Astrocyte of the spinal cord (primary cell): ENCODE measurements at places on chromosomes 4 and X.

DNA sequence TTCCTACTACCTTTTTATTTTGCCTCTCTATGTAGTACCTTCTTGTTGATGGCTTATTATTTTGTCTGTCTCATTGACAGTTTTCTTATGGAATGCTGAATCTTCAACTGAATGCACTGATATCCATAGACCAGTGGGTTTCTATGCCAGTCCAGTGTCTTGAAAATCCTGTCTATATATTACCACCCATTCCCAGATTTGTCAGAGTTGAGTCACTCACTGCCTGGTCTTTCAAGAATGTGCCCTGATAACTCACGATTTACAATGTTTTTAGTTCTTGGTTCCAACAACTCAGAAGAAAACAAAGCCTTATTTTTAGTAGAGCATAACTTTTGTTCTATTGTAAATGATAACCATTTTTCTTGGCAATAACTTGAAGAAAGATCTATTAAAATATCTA lies 606.0 kb upstream of the PITX2 start:
- DNase-seq = peak; percentile 51

- DNase-seq = no peak
These were observed 15.1 kb downstream of the MCUB start for GRCh38 chr4:109574931-109575804.

GRCh38 chr4:86778175-86778574 lies 71.0 kb downstream of the SLC10A6 start:
- DNase-seq = no peak

DNA sequence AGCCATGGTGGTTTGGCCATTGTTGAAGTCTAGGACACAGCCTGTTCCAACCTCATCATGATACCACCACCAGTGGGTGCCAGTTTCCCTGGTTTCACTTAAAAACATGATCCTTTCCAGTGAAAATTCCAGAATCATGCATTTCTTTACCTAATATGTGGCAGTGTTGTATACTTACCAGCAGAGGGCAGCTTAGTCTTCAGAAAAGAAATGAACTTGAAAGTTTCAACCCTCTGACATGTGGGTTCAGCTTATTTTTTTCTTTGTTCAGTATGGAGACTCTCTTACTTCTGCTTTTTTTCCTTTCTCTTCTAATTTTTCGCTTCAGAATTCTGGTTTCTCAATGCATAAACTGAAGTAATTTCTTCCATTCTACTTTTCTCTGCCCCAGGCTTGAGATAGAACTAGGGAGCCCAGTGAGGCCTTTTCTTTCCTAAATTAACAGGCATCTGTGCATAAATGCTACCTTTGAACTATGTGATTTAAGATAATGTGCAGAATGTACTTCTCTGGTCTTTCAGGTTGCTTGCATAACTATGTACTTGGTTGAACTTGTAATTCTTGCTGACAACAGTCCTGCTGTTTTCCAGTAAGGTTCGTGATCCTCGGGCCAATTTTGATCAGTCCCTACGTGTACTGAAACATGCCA lies 10.7 kb downstream of the LIAS start:
- peak; percentile 90 for DNase-seq

DNA sequence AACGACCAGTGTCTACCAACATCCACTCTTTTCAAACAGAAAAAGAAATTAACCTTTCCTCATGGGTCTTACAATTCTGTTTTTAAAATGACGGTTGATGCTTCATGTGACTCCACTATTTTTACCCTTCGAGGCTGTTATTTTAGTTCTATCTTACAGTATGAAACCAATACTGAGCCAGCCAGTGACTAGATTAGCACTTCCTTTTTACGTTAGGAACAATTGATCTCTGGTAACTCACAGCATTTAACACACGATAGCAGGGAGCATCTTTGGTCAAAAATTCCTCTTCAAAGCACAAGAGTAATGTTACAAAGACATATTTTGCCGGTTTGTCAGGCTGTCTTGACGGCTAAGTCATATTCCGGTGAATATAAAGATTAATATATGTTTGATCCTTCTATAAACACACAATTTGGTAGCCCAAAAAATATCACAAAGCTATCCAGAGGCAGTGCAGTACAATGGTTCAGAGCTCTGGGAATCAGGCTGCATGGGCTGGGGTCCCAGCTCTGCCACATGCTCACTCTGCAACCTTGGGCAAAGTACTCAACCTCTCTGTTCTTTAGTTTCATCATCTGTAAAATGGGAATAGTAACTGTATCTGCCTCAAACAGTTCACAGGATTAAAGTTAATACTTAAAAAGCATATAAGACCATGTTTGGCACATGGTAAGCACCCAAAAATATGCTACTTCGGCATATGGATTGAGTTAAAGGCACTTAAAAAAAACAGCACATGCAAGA lies 62.9 kb upstream of the TXK start:
- DNase-seq = no peak

DNA sequence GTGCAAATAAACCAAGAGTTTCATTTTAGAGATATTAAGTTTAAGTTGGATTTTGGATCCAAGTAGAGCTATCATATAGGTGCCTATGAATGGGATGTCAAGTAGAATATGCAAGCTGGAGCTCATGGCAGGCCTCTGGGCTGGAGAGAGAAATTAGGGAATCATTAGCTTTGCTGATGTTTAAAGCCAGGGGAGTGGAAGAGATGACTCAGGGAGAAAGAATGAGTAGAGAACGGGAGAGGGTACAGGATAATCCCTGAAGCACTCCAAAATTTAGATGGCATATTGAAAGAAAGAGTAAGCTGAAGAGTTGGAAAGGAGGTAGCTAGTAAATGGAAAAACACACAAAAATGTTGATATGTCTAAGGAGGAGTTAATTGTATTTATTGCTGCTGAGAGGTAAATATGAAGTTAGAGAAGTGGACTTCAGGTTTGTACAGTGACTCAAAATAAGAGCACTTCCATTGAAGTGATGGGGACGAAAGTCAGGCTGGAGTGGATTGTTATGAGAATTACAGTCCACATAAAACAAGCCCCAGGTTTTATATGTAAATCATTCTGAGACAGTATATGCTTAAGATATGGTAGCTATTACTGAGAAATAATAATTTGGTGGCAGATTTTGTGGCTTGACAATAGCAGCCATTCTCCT lies 72.5 kb upstream of the GRXCR1 start:
- DNase-seq = no peak

DNA sequence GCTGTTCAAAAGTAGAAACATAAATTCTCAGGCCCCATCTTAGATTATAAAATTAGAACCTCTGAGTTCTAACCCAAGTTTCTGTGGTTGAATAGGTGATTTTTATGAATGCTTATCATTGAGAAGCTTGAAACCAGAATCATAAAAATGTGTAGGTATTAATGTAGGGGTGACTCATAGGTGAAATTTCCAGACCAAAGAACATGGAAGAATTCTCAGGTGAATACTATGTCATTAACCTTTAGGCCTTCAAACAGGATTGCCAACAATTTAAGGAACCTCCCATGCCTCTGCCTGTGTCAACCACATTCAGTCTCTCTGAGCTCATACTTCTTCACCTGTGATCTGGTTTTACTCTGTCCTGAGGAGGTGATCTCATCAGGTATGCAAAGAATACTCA lies 177.8 kb downstream of the NPFFR2 start:
- no peak for DNase-seq

GRCh38 chrX:122943918-122944317 lies 240.2 kb upstream of the GRIA3 start:
- DNase-seq = peak; percentile 88

DNA sequence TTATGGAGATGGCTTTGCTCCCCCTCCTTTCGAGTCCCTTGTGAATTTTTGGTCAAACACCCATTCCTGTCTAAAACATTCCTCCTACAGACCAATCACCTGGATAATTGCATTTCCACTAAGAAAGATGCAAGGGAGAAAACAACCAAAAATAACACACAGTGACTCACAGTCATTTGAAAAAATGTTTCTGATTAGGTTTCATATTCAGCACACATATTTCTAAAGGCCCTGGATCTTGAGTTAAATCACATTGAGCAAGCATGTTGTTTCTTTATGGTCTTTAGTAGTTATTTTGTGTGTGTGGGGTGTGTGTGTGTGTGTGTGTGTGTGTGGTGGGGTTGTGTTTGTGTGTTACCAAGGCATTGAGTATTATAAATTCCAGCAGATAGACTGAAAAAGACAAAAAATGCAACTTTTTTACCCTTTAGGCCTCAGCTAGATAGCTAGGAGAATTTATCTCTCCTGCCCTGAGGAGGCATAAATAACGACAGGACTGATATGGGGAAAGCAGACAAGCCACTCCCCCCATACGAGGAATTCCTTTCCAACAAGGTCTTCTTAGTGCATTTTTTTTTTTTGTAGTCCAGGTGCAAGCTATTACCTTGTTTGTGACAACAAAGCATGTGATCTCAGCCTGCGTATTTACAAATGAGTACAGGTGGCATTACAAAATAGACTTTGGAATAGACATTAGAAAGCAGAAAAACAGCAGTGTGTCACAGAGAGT lies 265.4 kb upstream of the ADGRL3 start:
- peak; percentile 9 for DNase-seq

- DNase-seq = no peak
These were observed 165.0 kb downstream of the AMELX start for GRCh38 chrX:11458170-11458569.

DNA sequence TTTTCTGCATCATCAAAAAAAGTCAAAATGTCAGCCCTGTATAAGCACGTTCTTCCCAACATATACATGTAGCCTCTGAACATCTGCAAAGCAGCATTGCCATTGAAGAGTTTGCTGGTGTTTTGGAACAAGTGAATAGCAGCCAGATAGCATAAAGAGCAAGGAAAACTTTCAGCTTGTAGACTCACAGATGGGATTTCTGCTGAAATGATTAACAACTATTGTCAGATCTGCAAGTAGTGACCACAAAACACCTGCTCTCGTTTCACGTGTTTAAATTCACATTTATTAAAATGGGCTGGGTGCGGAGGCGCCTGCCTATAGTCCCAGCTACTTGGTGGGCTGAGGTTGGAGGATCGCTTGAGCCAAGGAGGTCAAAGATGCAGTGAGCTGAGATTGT lies 123.7 kb downstream of the SPRY1 start:
- DNase-seq = no peak

DNA sequence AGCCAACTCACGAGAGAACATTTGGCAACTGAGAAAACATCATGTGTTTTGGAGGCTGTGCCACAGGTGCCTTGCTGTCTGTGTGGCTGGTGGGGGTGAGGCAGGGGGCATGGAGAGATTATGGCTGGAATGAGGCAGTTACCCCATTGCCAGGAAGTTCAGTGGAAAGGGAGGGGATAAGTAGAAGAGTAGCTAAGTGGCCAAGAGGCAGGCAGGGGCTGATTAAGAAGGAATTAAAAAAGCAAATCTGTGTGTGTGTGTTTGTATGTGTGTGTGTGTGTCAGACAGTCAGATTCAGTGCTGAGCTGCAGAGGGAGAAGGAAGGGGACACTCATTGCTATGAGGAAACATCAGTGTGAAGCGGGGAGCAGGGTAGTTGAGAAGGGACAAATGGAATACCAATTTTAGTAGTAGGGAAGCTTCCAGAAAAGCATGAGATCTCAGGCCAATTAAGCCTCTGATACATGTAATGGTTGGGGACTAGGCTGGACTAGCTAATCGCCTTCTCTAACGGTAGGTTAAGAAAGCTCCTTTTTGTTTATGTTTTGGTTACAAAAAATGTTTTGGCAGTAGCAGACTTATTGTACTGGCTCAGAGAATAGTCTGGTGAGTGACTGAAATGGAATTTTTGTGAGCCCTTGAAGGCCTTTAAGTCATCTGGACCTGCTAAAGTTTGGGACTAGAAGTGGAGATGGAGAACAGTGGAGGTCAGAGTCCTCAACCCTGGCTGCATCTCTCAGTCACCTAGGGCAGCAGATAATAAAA lies 18.5 kb downstream of the TMEM164 start:
- DNase-seq = peak; percentile 63

DNA sequence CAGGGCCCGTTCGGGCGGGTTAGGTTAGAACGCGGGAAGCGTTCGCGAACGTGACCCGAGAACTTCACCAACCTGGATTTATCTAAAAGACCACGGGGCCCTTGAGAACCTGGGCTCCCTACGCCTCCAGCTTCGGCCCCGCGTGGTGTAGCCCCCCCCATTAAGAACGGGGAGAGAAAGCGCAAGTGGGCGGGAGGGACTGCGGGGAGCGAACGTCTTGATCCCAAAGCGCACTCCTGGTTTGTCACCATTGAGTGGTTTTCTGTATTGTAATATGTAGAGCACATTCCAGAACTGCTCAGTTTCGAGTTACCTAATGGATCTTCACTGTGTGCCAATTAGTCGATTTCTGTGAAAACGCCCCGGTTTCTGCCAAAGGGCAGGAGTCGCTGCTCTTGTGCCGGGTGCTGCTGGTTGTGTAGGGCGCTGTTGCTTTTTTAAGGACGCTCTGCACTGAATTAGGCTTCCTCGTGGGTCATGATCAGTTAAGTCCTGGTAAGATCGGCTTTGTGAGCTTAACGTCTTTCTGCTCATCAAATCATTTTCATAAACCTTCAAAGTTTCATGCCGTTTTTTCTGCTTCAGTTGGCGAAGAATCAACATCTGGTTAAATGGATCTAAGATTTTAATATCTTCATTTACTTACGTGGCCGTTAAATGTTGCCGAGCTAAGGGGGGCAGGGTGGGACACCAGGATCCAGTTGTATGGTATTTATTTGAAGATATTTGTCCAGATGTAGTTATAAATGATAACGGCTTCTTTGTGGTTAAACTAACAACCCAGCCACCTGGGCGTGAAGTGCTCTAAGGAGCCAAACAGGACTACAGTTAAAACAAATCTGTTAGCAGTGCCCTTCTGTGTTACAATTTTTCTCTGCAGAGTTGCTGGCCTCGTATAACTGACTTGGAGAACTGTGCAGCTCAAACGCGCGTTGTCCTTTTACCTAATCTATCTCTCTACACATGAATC lies 809 bp downstream of the MND1 start:
- DNase-seq = peak; percentile 63

- DNase-seq = peak; percentile 48
These were observed 24.0 kb downstream of the RCHY1 start for GRCh38 chr4:75490155-75490554.

DNA sequence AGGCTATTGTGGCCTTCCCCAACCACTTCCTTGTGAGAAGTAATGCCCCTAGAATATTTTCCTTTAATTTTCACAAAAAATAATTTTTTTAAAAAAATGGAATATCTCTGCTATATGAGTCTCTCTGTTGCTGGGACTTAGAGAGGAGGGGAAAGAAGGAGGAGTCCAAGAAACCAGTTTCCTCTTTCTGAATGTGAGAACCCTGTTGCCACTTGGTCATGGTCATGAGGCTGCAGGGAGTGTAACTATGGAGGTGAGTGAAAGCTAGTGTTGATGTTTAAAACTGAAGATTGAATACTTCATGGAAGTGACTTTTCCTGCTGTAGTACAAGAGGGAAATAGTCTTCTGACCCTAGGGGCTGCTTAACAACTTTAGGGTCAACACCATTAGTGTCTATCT lies 20.4 kb downstream of the KIAA1210 start:
- no peak for DNase-seq

- no peak for DNase-seq
These were observed 29.1 kb upstream of the ARSD start for GRCh38 chrX:2958199-2958598.

GRCh38 chr4:119068529-119068962 lies 67.1 kb upstream of the MYOZ2 start:
- DNase-seq = no peak

GRCh38 chr4:185309770-185310169 lies 86.0 kb downstream of the LRP2BP start:
- no peak for DNase-seq

- no peak for DNase-seq
These were observed 63.0 kb downstream of the GPC3 start for GRCh38 chrX:133922390-133922771.

- no peak for DNase-seq
These were observed 618.8 kb downstream of the GLUD2 start for GRCh38 chrX:121666171-121666570.

- DNase-seq = no peak
These were observed 593.7 kb upstream of the HS3ST1 start for GRCh38 chr4:12022409-12022808.
